Body of pancreas (tissue), 4 donors: ENCODE measurements at places on chromosomes 4 and X. TPM values are rescaled to one million over a fixed set of nuclear protein-coding genes. Genes with fewer than 3 reads are reported as not detected.

HTR2C gene
- not detected for total RNA-seq

UBE2K gene
- total RNA-seq, result 19.5 TPM

PNMA5 gene
- not detected for total RNA-seq

MAGEA2B gene
- total RNA-seq, result not detected

NALF2 gene
- total RNA-seq, result 1.0 TPM

NWD2 gene
- total RNA-seq, result 4.0 TPM

GPR119 gene
- 1.8 TPM for total RNA-seq

GASK1B gene
- total RNA-seq, result 22.3 TPM

SPANXB1 gene
- not detected for total RNA-seq

TAF7L gene
- not detected for total RNA-seq

CUL4B gene
- 18.8 TPM for total RNA-seq

CLDN34 gene
- not detected for total RNA-seq

NEIL3 gene
- not detected for total RNA-seq

PPARGC1A gene
- total RNA-seq, result 8.0 TPM

ZNF630 gene
- 4.2 TPM for total RNA-seq

CXorf49 gene
- not detected for total RNA-seq

PABPC4L gene
- total RNA-seq, result 0.33 TPM

SMIM20 gene
- total RNA-seq, result 21.5 TPM

CHRDL1 gene
- 13.0 TPM for total RNA-seq

ZCCHC18 gene
- total RNA-seq, result not detected

UGT8 gene
- total RNA-seq, result 8.9 TPM

MXRA5 gene
- total RNA-seq, result 1.6 TPM

YIPF7 gene
- not detected for total RNA-seq

CORIN gene
- total RNA-seq, result 0.33 TPM

CASP3 gene
- total RNA-seq, result 4.9 TPM

ZNF732 gene
- total RNA-seq, result not detected

FGFBP2 gene
- total RNA-seq, result not detected

FMR1NB gene
- not detected for total RNA-seq

PACRGL gene
- 17.1 TPM for total RNA-seq

LRRC66 gene
- 0.78 TPM for total RNA-seq

CLGN gene
- 1.3 TPM for total RNA-seq
